ENCODE measurements at places on chromosomes 3 and 15.

- DNase-seq: no peak
Observed at GRCh38 chr3:149195221-149195620, 26.4 kb downstream of the CP start.

- no peak for DNase-seq
Observed at GRCh38 chr15:76684002-76684401, 221.1 kb downstream of the SCAPER start.

DNA sequence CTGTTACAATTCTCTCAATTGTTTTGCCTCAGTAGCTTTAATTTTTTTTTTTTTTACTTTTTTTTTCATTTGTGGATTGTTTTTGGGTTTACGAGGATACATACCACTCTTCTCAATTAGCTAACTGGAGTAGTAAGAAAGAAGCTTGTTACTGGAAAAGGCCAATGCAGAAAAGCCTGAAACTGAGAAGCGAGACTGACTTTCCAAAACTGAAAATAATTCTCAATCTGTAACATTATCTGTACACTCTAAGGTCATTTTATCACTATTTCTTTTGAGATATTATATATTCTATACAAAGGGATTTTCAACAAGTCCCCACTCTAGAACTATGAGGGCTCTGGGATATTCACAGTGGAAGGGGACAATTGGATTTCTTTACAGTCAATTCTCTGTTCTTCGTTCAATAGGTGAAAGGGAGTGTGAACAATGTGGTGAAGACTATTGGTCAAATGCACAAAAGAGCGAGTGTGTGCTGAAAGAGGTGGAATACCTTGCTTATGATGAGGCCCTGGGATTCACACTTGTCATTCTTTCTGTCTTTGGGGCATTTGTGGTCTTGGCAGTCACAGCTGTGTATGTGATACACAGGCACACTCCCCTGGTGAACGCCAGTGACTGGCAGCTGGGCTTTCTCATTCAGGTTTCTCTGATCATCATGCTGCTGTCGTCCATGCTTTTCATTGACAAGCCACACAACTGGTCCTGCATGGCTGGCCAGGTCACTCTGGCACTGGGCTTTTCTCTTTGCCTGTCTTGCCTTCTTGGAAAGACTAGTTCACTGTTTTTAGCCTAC, 83.9 kb upstream of the KCNAB1 start:
- no peak for DNase-seq

- no peak for DNase-seq
Observed at GRCh38 chr3:155014953-155015352, 65.2 kb upstream of the MME start.

- no peak for DNase-seq
Observed at GRCh38 chr3:178967177-178967532, 104.5 kb downstream of the ZMAT3 start.

- DNase-seq: no peak
Observed at GRCh38 chr3:181722156-181722555, 10.4 kb downstream of the SOX2 start.

DNA sequence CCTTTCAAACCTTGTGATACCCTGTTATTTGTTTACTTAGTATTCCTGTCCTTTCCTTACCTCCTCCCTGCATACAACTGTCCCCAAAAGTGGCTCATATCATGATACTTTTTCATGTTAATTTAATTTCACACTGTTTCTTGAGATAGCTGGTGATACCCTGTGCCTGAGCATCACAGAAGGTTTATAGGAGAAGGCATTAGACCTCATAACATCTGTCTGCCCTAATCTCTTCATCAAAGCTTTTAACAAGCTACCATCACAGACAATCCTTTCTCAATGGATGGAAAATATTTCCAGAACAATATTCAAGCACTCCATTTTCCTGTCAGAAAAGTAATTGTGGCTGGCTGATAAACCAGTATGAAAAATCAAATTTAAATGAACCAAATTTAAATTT, 81.6 kb downstream of the SSR3 start:
- no peak for DNase-seq

- DNase-seq: no peak
Observed at GRCh38 chr3:172692751-172693338, 18.0 kb downstream of the NCEH1 start.

DNA sequence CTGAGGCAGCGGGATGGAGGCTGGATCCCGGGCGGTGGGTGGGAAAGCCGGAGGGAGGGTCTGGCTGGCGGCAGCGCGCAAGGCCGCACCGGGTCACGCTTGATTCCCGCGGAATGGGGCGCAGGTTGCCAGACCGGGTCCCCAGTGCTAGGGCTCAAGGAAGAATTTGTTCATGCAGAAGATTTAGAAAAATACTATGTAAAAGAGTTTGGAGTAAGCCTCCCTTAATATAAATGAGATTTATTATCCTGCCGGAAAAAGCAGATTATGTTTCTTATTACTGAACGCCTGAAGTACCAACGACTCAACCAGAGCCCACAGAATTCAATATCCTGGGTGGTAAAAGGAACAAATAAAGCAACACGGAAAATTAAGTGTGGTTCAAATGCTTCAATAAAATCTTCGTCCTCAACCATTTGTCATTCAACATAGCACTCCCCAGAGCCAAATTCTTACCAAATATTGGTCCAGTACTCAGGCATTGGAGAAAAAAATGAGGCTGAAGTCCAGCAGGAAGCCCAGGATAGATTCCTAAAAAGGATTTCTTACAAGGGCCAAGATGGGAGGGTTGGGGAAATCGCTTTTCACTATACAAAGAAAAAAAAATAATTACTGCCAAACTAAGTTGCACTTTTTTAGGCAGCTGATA, 1.2 kb upstream of the ZBTB20 start:
- DNase-seq: no peak
